ENCODE measurements at places on chromosomes 1 and 21.

DNA sequence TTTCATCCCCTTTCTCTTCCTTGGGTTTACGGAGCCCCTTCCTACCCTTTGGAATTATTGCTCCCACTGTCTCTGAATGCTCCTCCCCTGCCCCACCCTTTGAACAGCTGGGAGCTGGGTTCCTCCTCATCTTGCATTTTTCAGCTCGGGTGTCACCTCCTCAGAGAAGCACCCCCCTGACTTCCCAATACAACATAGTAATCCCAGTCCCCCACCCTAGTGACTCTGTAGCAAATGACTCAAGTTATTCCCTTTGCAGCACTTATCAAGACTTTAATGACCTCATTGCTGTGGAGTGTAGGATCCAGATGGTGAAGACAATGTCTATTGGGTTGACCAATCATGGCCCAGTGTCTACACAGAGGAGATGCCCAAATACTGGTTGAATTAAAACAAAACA is 8.9 kb upstream of the VWA5B1 start:
- no peak for DNase-seq

DNA sequence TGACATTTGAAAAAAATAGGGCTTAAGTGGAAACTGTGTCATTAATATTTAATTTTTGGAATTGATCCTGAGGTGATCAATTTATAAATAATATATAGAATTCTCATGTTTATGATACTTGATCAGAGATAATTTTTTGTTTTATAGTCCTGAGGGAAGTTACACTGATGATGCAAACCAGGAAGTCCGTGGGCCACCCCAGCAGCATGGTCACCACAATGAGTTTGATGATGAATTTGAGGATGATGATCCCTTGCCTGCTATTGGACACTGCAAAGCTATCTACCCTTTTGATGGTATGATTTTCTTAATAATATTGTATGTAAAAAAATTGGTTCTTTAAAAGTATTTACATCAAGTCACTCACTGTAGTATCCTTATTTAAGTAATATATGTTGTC is 101.2 kb downstream of the FNBP1L start:
- DNase-seq, result peak; percentile 20

DNA sequence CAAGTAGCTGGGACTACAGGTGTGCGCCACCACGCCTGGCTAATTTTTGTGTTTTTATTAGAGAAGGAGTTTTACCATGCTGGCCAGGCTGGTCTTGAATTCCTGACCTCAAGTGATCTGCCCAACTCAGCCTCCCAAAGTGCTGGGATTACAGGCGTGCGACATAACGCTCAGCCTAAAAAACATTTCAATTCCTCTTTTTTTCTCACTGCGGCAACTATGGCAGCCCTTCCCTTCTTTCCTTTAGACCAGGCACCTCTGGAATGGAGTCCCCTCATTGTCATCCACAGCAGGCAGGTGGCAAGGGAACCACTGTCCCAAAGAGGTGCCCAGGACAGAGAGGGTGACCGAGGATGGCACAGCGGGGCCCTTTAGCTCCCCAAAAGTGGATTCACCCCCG is 14.1 kb downstream of the CEP104 start:
- DNase-seq, result no peak

DNA sequence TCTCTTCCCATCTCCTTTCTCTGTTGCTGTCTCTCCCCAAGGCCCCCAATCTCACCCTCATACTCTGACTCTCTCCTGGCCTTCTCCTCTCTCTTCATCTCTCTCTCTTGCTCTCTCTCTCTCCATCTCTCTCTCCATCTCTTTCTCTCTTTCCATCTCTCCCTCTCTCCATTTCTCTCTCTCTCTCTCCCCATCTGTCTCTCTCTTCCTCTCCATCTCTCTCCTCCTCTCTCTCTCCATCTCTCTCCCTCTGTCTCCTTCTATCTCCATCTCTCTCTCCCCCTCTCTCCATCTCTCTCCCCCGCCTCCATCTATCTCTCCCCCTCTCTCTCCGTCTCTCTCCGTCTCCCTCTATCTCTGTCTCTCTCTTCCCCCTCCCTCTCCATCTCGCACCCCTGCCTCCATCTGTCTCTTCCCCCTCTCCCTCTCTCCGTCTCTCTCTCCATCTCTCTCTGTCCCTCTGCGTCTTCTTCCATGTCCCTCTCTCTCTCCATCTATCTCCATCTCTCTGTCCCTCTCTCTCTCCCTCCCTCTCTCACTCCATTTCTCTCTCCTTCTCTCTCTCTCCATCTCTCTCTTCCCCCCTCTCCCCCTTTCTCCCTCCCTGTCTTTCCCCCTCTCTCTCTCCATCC is 16.0 kb upstream of the EPHA8 start:
- DNase-seq, result no peak

GRCh38 chr1:206847337-206847834 is 18.0 kb upstream of the IL20 start:
- DNase-seq, result no peak

DNA sequence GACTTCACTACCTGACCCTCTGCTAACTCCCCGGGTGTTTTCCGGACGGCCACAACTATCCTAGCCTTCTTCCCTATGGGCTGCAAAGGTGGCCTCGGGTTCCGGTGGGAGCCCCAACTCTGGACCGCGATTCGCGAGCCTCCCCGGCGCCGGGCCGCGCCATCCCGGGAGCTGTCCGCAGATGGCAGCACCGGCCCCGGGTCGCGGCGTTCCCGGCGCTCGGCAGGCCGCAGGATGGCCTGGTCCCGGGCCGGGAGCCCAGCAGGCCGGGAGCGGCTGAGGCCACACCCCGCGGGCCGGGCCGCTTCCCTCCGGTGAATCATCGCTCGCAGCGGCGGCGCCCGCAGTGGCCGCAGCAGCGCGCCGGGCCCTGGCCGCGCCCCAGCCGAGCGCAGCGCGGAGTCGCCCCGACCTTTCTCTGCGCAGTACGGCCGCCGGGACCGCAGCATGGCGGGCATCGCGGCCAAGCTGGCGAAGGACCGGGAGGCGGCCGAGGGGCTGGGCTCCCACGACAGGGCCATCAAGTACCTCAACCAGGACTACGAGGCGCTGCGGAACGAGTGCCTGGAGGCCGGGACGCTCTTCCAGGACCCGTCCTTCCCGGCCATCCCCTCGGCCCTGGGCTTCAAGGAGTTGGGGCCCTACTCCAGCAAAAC is at the start of gene CAPN2:
TSS of gene CAPN2 (plus strand) at position 346 of the 656 bp plus-strand sequence. CDS start at position 448, 102 bp downstream.
- DNase-seq, result peak; percentile 85

DNA sequence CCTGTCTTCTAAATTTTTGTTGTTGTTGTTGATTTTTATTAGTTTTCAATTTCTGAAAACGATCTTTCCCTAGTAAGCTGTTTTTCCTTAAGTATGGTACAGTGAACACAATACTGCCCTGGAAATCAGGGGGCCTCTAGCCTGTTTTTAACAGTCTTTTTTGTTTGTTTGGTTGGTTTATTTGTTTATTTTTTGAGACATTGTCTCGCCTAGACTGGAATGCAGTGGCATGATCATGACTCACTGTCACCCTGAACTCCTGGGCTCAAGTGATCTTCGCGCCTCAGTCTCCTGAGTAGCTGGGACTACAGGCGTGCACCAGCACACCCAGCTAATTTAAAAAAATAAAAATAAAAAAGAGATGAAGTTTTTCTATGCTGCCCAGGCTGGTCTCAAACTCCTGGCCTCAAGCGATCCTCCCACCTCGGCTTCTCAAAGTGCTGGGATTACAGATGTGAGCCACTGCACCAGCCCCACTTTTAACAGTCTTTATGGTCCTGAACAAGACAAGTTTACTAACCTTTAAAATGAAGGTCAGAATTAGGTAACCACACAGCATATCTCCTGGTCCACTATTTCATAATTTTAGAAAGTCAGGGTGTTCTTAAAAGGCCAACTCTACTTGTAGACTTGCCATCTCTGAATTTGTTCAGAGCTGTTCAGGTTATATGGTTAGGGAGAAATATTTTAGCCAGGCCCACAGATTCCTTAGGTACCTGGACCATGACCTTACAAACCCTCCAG is 35.4 kb downstream of the TBCE start:
- no peak for DNase-seq

DNA sequence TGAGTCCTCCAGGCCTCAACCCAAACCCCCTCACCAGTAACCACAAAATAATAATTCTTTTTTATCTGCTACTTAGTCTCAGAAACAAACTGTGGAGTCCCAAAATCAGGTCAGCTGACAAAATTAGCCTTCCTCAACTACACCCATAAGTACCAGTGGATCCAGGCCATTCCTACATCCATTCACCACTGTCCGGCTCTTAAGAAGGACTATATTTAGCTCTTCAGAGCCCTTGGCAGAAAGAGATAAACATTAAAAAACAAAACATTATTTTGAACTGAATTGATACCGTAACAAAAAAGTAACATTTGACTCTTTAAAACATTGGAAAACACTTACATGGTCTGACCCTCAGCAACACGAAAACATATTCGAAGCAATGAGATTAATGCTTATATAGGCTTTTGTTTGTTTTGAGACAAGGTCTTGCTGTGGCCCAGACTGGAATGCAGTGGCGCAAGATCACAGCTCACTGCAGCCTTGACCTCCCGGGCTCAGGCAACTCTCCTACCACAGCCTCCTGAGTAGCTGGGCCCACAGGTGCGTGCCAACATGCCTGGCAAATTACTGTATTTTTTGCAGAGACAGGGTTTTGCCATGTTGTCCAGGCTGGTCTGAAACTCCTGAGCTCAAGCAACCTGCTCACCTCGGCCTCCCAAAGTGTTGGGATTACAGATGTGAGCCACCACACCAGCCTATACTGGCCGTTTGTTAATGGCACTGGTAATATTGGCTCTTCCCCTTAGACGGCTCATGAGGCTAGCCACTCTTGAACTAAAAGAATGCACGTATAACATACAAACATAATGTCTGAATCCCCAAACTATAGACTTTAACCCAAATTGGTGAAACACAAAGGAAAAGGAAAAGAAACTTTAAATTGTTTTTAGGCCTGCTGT is 330.7 kb downstream of the SMYD3 start:
- no peak for DNase-seq

- DNase-seq, result no peak
Observed at GRCh38 chr1:43858324-43858723, 75.3 kb upstream of the ARTN start.

GRCh38 chr1:197544553-197544952 is 230.7 kb downstream of the DENND1B start:
- no peak for DNase-seq

DNA sequence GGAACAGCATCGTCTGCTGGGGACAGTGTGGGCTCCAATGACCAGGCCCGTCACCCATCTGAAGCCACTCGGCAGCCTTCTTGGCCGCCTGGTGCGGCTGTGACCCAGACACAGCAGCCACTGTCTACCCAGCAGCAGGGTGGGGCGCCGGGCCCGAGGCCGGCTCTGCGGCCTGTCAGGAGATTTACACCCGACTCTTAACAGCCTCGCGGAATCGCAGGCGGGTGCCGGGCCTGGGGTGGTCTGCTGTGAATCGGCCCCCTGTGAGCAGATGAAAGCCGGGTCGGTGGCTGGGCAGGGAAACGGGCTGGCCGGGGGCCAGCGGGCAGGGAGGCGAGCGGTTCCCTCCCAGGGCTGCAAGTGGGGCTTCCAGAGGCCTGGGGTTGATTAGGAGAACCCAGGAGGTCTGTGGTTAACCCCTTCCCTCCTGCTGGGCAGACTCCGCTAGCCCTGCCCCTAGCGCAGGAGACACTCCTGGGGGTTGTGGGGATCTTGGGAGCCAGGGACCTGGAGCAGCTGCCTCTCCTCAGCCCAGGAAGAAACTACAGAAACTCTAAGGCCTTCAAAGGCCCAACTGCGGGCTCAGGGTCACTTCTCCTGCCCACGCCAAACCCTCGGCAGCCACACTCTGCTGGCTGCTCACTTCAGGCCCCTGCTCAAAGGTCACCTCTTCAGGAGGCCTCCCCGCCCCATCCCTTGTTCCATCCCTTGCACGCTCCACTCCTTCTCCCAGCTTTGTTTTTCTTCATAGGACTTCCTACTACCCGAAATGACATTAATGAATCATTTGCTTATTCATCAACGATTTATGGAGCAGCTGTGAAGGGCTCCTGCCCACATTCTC is 15.6 kb downstream of the RUNX3 start:
- DNase-seq, result no peak

DNA sequence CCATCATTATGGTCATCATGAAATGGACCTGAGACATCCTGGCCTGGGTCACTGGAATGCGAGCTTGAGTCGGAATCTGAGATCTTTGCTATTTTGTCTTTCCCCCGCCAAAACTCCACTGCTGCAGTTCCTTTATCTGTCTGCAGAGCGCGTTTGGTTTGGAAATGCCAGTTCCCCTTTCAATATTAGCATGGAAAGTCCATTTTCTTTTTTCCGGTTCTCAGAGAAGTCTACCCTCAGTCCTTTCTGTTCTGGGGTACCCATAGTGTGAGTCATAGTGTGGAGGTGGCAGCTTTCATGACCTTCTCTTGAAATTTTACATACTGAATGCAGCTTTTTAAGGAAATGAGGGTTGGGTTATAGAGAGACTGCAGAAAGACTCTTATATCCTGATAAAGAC is 14.6 kb downstream of the CACNA1E start:
- no peak for DNase-seq

- DNase-seq, result no peak
Observed at GRCh38 chr21:35477622-35478021, 428.5 kb upstream of the RUNX1 start.

DNA sequence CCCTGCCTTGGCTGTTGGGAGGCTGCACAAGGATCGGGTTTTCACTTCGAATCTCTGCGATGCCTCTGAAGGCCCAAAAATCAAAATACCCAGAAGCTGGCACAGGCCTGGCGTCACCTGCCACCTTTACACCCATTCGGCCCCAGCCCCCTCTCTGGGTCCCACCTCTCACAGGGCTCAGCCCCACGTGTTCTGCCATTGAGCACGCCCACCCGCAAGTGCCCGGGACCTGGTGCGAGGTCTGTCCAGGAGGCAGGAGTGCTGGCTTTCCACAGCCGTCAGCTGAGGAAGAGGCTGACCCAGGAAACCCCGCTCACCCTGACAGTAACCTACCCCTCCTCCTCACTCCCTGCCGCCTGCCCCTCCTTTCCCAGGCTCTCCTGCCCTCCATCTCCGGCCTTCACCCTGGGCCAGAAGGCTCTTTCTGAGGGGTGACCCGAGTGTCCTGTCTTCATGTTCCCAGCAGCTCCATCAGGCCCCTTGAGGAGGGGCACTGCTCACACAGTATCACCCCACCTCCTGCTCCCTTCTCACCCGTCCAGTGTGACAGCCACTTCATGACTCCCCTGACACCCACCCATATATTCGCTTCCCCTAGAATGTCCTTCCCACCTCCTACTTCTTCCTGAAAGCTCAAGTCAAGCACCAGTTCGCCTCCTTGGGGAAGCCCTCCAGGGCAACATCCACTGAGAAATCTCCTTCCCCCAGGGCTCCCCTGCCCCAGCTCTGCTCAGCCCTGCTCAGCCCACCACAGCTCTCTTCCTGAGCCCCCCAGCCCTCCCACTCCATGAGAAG is 13.5 kb downstream of the RCC2 start:
- no peak for DNase-seq

- no peak for DNase-seq
Observed at GRCh38 chr1:96968983-96969382, 247.4 kb downstream of the PTBP2 start.

- peak; percentile 4 for DNase-seq
Observed at GRCh38 chr1:223224465-223224864, 81.4 kb upstream of the TLR5 start.

GRCh38 chr1:205518661-205519540 is 14.4 kb downstream of the CDK18 start:
- DNase-seq, result no peak

GRCh38 chr21:35162831-35163230 is 113.7 kb upstream of the RUNX1 start:
- no peak for DNase-seq
